ENCODE measurements at places on chromosomes 3 and 15.

DNA sequence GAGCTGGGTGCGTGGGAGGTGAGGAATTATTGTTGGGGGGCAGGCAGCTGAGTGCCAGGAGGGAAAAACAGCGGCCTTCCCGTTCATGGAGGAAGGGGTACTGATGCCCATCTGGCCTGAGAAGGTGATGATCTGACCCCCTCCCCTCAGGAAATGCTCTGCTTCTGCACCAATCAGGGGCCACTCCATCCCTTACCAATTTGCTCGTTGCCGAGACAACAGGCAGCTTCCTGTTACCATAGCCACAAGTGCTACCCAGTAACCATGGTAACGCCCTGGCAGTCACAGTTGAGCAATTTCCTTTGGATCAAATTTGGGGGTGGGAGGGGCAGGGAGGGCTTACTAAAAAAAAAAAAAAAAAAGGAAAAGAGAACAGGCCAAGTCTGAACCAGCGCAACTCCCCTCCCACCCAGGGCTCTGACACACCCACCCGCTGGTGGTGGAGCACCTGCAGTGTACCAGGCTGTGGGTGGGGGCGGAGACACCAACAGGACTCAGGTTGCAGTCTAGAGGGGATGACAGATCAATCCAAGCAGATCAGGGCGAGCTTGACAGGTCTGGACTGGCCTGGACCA lies 13.7 kb downstream of the CELF6 start:
- no peak for ATAC-seq

- ATAC-seq: no peak
These were observed 8.2 kb upstream of the VGLL4 start for GRCh38 chr3:11651900-11652299.

- ATAC-seq: no peak
These were observed 34.4 kb downstream of the B3GNT5 start for GRCh38 chr3:183287301-183287971.

DNA sequence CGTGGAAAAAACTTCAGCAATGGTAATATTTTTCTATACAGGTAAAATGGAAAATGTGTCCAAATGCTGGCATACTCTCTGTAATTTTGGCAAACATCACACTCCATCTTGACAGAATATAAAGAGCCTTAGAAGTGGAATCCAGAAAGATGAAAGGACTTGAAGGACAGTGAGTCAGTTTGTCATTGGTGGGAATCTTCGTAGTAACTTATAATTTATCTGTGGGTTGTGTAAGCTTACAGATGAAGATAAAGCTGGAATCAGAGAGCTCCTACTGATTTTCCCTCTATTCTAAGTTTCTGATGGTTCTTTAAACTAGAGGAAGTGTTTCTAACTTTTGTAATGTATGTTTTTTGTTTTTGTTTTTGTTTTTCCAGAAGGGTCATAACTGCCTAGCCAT lies 8.7 kb upstream of the PDZRN3 start:
- ATAC-seq: no peak

DNA sequence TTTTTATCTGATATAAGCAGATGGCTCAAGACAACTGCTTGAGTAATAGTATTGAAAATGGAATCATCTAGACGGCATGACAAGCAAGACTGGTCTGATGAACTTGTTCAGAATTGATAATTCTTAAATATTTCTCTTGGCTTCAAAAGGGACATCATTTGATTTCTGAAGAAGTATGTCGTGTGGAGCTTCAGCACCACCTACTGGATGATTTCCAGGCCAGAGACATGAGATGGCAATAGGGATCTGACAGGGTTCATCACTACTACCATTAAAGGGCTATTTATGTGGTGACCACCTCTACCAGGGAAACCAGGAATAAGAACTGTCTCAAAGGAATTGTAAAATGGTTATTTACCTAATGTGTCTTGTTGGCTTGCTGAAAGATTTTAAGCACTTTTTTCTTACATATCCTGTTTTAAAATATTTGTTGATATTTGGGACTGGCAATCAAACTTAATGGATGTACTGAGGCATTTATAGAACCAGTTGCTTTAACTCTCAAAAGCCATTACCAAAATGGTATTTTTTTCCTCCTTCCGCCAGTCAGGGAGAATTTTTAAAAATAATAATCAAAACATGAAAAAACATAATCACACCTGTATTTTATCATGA lies 99.5 kb upstream of the FAM98B start:
- peak; percentile 75 for ATAC-seq

- ATAC-seq: no peak
These were observed 210.7 kb upstream of the TRIM42 start for GRCh38 chr3:140467104-140467577.

GRCh38 chr3:194738254-194739093 lies 52.8 kb downstream of the FAM43A start:
- no peak for ATAC-seq

Data from motor neuron (in vitro differentiated cells).